ENCODE measurements at places on chromosomes 5 and 9.

DNA sequence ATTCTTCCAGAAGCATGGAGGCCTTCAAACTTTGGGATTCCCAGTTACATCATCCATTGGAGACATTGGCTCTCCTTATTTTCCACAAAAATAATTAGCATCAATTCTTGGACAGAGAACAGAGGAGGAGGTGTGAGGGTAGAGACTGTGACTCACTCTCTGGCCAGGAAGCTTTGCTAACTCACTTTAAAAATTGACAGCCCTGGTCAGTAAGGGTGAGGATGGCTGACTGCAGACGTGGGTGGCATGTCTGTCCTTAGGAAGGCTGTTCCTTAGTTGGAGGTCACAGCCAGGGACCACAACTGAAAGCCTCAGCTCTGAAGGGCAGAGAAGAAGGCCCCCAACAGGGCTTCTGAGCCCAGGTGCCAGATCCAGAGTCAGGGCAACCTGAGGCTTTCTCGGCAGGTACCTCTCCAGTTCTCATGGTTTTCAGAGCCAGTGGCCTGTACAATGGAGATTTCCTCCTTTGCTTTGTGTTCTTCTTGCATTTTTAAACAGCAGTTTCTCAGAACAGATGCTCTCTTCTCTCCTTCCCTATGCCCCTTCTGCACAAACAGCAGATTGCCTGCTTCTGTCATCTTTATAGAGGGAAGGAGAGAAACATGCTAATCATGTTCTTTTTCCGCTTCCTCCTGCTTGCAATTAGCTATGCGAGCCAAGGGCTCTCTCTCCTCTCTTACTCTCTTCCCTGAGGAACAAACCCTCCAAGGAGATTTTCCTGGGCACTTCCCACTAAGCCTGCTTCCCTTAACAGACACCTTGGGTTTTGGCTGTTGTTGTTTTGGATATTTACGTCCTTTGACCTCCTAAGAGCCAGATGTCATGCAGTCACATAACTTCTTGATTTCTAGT, 92.5 kb upstream of the ZNF366 start:
- DNase-seq: no peak

DNA sequence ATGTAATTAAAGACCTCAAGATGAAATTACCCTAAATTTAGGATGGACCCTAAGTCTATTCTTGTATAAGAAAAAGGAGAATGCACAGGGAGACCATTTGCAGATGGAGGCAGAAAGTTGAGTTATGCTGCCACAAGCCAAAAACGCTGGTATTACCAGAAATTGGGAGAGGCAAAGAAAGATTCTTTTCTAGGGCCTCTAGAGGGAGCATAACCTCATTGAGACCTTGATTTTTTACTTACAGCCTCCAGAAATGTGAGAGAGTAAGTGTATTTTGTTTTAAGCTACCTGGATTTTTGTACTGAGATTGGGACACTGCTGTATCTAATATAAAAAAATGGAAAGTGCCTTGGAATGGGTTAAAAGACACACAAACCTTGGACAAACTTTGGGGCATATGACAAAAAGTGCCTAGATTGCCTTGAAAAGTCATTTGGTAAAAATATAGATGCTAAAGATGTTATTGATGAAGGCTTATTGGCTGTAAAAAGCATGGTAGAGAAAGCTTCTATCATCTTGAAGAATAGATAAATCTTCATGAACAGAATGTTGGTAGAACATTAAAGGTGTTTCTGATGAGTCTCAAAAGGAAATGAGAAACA, 174.7 kb upstream of the PRDM9 start:
- no peak for DNase-seq

DNA sequence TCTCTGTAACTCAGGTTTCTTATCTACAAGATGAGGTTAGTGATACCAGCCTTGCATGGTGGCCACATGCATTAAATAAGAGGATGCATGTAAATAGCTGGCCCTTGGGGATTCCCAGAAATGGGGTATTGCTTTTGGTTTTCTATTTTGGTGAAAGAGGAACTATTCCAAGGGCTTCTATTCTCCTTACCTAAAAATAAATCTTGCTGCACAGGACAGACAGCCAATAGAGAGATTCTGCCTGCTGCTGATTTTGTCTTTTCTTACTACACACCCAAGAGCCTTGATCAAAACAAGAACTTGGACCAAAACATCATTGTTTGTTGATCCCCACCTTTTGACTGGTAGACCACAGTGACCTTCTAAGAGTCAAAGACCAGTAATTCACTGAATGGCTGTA, 161.8 kb downstream of the PJA2 start:
- no peak for DNase-seq

DNA sequence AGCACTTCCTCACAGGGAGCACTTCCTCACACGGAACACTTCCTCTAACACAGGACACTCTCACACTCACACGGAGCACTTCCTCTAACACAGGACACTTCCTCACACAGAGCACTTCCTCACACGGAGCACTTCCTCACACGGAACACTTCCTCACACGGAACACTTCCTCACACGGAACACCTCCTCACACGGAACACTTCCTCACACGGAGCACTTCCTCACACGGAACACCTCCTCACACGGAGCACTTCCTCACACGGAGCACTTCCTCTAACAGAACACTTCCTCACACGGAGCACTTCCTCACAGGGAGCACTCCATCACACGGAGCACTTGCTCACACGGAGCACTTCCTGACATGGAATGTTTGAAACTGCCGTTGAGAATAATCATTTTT, 13.4 kb downstream of the POMT1 start:
- DNase-seq: no peak

- DNase-seq: no peak
These were observed 53.0 kb upstream of the CPEB4 start for GRCh38 chr5:173835131-173835530.

GRCh38 chr5:30808996-30809395, 384.5 kb upstream of the CDH6 start:
- no peak for DNase-seq

GRCh38 chr5:176902911-176903664, 3.9 kb upstream of the HK3 start:
- DNase-seq: no peak

DNA sequence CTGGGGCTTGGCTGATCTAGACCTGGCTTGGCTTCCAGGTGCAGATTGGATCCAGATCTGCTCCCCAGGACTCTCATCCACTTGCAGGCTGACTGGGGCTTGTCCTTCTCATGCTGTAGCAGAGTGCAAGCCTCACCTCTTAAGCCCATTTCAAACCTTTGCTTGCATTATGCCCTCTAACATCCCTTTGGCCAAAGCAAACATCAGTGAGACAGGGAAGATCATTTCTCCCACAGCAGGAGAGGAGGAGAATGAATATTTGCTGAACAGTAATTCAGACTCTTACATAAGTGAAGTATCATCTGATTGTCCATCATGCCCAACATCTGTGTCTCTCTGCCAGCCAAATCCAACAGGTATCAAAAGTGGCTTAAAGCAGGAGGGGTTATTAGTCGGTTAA, 194.9 kb downstream of the C9orf152 start:
- no peak for DNase-seq

- no peak for DNase-seq
These were observed 173.4 kb upstream of the NR3C1 start for GRCh38 chr5:143576711-143577484.

- no peak for DNase-seq
These were observed 73.4 kb downstream of the PHAX start for GRCh38 chr5:126674145-126674544.

GRCh38 chr5:95918421-95919006, 43.1 kb downstream of the ELL2 start:
- no peak for DNase-seq

- DNase-seq: no peak
These were observed 187.8 kb downstream of the MEF2C start for GRCh38 chr5:88695232-88695631.

DNA sequence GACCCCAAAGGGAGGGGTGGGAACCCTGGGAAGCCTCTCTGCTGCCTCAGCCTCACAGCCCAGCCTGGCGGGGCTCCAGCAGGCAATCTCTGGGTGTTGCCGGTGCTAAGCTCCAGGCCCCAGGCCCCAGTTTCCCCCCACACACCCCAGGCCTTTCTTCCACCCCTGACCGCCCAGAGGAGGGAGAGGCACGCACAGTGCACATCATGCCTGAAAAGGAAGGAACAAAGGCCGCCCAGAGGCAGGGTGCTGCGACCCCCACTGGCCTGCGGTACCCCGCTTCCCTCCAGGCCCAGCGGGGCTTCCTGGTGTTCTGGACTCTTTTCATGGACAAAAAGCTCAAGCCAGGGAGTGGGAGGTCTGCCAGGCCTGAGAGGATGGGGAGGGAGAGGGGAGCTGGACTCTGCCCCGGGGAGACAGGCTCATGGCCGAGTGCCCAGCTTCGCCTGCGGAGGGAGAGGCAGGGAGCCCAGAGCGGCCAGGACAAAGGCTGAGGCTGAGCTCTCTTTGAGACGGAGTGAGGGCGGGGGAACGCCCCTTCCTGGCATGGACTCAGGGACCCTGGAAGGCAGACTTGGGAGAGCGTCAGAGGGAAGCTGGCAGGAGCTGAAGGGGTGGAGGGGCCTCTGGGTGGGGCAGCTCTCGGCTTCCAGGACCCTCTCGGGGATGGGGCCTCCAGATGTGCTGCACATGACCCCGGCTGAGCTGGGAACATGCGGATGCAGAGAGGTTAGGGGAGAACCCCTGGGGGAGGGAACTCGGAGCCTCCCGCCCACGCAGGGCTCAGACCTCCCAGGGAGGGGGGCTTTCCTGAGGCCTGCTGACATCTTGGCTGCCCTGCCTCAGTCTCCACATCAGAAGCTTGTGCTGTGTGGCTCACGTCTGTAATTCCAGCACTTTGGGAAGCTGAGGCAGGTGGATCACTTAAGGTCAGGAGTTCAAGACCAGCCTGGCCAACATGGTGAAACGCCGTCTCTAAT, 1.8 kb upstream of the ENTPD2 start:
- DNase-seq: peak; percentile 95

DNA sequence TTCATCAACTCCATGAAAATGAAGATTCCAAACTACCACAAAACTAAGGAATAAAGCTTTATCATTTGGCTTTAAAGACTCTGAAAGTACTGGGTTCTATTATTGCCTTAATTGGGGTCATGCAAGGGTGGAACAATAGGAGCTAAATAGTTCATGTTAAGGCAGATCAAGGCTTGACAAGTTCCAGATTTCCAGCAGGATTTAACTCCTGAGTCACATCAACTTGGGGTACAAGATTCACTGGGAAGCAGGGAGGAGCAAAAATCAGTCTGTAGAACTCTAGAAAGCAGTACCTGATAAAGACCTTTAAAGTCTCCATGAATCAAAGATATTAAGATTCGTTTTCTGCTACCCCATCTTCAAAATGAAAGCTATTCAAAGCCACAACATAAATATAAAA, 41.9 kb upstream of the GLRX start:
- no peak for DNase-seq

- no peak for DNase-seq
These were observed 17.8 kb upstream of the ERMP1 start for GRCh38 chr9:5850724-5851122.

DNA sequence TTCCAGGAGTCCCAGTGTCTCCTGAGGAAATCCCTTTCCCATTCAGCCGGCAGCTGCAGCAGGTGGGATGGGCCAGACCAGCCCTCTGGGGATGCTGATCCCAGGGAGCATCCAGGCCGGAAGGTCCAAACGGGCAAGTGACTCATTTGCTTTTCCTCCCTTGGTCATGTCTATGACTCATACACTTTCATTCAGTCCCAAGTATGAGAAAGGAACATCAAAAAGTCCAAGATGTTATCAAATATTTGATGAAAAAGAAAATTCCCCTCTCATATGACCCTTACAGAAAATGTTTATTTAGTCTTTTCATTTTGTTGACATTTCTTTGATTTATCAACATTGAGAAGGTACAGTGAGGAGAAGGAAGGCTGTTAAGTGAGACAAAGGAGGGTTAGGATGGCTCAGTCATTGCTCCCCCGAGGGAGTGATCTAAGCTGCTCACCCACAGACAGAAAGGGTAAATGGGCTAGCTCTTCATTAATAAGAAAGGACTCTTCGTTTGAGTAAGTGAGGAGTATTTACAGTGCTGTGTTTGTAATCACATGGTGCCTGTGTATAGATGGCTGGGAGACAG, 117.6 kb upstream of the ANKRD55 start:
- peak; percentile 0 for DNase-seq

GRCh38 chr5:61349935-61350334, 17.9 kb downstream of the ZSWIM6 start:
- DNase-seq: no peak

- no peak for DNase-seq
These were observed 8.5 kb downstream of the FOCAD start for GRCh38 chr9:20692554-20692953.

DNA sequence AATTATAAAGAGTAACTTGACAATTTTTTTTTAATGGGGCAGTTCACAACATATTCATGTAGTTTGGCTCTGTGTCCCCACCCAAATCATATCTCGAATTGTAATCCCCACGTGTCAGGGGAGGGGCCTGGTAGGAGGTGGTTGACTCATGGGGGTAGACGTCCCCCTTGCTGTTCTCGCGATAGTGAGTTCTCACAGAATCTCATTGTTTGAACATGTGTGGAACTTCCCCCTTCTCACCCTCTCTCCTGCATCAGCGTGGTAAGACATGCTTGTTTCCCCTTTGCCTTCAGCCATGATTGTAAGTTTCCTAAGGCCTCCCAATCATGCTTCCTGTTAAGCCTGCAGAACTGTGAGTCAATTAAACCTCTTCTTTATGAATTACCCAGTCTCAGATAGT, 40.7 kb downstream of the FBXW11 start:
- no peak for DNase-seq

All from NCI-H1092 (cell line).